Activated CD4-positive, alpha-beta T cell treated with anti-CD3 and anti-CD28 coated beads, Interleukin-2, amount 10 ng/mL, durations not matched to agents 24 days and 14 days (primary cell): ENCODE measurements at places on chromosomes 12 and 14. TPM values are rescaled to one million over a fixed set of nuclear protein-coding genes. Genes with fewer than 3 reads are reported as not detected.
A peak's percentile ranks its signal among the peaks of the same experiment; 100 is the strongest.

- no peaks in the 10 kb centered on the region for H3K4me1 ChIP-seq
- no peaks in the 10 kb centered on the region for H3K36me3 ChIP-seq
- no peaks in the 10 kb centered on the region for H3K27me3 ChIP-seq
- DNase-seq: no peak
These were observed 85.6 kb upstream of the TSPAN8 start for GRCh38 chr12:71243370-71243769.

ISM2 gene
- 0.07 and 0.12 TPM in 2 replicates for total RNA-seq

TMPRSS12 gene
- not detected in 2 replicates for total RNA-seq

DNA sequence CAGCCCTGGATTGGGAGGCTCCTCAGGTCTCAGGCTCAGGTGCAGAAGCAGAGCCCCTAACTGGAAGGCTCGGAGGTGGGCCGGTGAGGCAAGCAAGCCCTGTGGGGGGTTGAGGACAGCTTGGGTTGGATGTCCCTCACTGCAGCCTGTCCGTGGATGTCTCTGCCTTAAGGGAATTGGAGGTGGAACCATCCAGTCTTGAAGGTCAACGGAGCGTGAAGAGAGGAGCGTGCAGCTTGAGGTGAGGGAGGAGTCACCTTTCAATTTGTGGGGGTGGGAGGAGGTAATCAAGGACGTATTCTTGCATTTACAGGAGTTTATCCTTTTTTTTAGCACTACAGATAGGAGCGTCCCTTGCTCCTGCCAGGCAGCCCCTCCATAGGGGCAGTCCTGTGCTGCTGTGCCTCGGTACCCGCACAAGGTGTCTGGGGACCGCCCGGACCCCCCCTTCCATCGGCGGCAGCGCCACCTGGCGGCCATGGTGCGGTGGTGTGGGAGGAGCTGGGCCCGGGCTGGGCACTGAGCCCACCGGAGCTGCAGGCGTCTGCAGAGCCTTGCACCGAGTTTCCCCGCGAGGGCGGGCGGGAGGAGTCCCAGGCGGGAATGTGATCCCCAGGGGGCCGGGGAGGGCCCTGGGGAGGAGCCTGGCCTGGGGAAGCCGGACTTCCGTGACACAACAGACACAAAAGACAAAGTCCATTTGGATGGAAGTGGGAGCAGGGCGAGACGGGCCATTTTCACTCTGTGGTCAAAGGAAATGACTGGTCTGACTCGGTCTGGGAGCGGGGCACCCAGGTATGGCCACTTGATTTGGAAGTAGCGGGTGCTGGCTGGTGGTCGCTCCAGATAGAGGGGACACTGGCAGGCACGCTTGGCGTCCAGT, 864 bp downstream of the DNAJC22 start:
- peaks cover 30% of the 10 kb centered on the region for H3K4me1 ChIP-seq
- H3K36me3 ChIP-seq: no peaks in the 10 kb centered on the region
- peak overlapping the region; percentile 67 for H3K27ac ChIP-seq
- H3K27me3 ChIP-seq: peaks cover 66% of the 10 kb centered on the region
